ENCODE measurements at places on chromosomes 4 and X.

DNA sequence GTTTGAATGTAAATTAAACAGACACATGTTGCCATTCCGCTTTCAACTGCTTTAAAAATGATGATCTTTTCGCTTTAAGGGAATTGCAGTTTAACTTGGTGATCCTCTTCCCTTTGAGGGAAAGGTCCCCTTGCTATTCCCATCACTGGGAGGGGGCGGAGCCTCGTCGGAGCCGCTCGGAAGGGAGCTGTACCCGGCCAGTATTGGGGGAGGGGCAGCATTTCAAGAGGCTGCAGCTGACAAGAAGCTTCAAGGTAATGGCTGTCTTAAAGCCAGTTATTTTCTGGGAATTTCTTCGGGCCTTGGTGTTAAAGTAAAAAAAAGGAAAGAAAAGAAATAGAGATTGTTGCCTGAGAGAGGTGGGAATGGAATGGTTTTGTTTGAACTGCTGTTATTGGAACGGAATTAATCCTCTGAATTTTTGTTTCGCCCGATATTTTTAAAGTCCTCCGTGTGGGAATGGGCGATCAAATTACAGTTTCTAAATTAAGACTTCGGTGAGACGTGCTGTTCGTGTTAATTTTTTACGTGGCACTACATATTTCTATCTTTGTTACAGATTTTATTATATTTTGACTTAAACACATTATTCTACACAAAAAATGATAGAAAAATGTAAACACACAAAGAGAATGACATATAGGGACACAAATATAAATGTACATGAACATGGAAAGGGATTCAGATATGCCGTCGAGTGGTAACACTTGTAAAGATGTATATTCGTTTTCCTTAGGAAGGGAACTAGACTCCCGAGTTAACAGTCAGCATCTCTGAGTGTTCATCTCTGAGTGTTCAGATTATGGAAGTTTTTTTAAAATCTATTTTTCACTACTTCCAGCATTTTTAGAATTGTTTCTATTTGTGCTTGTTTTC is 9.2 kb downstream of the PWWP3B start:
- no peak for DNase-seq

GRCh38 chr4:8308144-8308543 is 38.6 kb downstream of the HTRA3 start:
- no peak for DNase-seq

DNA sequence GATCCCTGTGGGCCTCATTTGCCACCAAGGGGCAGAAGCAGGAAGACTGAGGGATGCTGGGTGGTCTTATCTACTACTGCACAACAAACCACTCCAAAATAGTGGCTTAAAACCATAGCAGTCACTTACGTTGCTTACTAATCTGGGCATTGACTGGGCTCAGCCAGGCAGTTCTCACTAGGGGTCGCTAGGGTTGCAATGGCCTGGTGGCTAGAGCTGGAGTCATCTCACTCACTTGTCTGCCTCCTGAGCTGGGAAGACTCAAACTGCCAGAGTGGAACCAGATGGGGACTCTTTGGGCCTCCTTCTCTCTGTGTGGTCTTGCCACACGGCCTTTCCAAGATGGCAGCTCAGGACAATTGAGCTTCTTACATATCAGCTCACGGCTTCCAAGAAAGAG is 216.3 kb upstream of the BCOR start:
- no peak for DNase-seq

- no peak for DNase-seq
These were observed 44.7 kb downstream of the PRPS1 start for GRCh38 chrX:107672955-107673378.

- DNase-seq = no peak
These were observed 154.9 kb upstream of the BMP3 start for GRCh38 chr4:80875642-80876041.

GRCh38 chr4:1748465-1748995 is 27.2 kb downstream of the TACC3 start:
- no peak for DNase-seq

- DNase-seq = no peak
These were observed 10.5 kb downstream of the ABLIM2 start for GRCh38 chr4:8148159-8148558.

GRCh38 chr4:151865744-151866591 is 105.2 kb upstream of the GATB start:
- no peak for DNase-seq

DNA sequence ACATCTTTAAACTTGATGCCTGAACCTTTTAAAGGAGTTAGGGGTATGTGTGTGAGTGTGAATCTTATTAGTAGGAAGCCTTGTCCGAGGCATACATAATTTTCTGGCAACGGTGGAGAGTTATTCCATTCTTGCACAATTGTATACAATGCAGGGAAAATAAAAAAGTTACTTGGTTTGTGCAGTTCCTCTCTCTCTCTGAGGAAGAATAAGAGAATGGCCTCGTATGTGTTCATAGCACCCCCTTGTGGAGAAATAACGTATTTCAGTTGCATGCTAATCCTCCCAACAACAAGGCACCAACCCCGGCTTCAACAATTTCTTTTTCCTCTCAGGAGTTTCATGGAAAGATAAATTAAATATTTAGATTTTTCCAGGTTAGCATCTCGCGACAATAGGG is 33.7 kb upstream of the FGF13 start:
- DNase-seq = no peak

GRCh38 chrX:119482041-119482440 is 13.8 kb downstream of the SLC25A5 start:
- no peak for DNase-seq

Data from LNCaP clone FGC (cell line).